Stimulated activated CD4-positive, alpha-beta T cell treated with anti-CD3 and anti-CD28 coated beads, Interleukin-1b, Interleukin-23, amount 100 ng/mL, for 24 hours (primary cell): ENCODE measurements at places on chromosomes 6 and 20.

- DNase-seq, result no peak
Observed at GRCh38 chr6:118708055-118708454, 56.7 kb upstream of the CEP85L start.

GRCh38 chr6:143609501-143609900 is 68.3 kb upstream of the PHACTR2 start:
- no peak for DNase-seq

- no peak for DNase-seq
Observed at GRCh38 chr20:37346535-37347346, 801 bp downstream of the SRC start.

DNA sequence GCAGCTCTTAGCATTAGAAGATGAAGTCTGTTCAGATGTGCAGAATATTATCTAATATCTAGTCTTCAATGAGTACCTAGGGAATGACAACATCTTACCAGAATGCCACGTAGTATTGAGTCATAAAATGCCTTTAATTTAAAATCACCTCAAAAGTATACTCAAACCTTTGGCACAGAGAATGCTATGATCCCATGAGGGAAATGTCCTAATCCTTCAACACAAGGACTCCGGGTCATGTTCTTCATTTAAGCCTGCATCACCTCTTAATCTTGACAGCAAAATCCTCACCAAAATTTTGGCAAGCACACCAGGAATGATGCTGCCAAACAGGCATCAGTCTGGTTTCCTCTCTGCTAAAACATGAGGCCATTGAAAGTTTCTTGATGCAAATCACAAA is 23.6 kb upstream of the MARCKS start:
- no peak for DNase-seq

DNA sequence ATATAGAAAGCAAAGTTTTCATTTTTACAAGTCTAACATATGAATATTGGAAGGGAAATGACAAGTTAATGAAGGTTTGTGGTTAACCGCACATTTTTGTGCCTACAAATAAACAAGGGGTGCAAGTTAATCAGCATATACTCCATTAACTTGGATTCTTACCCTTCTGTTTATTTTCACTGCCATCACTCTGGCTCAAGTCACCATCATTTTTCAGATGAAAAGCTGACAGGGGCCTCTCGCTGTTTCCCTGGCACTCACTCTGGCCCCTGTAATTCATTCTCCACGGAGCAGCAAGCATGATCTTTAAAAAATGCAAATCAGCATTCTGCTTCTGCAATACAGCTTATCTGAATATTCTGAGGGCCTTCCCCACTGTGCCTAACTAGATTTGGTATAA is 29.8 kb downstream of the APCDD1L start:
- no peak for DNase-seq

GRCh38 chr6:45494416-45495135 is 116.8 kb upstream of the SUPT3H start:
- no peak for DNase-seq

DNA sequence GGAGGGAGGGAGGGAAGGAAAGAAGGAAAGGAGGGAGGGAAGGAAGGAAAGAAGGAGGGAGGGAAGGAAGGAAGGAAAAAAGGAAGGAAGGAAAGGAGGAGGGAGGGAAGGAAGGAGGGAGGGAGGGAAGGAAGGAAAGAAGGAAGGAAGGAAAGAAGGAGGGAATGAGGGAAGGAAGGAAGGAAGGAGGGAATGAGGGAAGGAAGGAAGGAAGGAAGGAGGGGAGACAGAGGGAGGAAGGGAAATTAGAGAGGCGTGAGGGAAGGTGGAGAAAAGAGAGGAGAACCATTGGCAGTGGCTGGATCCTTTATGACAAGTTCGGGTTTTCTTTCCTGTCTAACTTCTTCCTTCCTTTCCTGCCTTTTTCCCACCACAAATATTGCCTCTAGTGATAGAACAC is 22.3 kb upstream of the SUPT3H start:
- DNase-seq, result no peak

DNA sequence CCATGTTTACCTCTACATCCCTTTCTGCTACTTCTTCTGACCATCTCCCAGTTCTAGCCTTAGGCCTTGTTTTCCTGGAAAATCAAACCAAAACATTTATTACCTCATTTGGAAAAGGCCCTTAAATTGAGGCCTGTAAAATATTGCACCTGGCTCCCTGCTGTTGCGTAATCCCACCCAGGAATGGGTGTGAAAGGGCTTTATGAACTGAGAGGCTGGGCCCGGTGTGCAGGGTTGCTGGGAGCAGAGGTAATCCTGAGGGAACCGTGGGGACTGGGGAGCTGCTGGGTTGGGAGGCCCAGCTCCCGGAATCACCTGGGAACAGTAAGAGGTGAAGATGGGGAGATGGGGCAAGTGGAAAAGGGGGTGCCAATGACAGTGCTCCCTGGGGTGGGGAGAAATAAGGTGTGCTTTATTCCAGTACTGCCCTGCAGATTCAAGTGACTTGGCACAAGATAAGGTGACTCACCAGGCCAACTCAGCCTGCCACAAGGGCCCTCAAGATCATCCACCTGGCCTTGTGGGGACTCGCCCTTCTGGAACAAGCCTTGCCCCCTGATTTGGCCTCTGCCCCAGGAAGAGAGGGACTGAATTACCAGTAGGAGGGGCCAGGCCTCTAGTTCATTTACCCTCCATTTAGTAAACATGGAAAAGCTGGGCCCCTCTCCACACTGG is 44.2 kb downstream of the KCNK5 start:
- no peak for DNase-seq

- DNase-seq, result no peak
Observed at GRCh38 chr6:106377061-106377540, 16.6 kb downstream of the CRYBG1 start.

- no peak for DNase-seq
Observed at GRCh38 chr6:156402227-156402626, 375.0 kb upstream of the ARID1B start.

- no peak for DNase-seq
Observed at GRCh38 chr6:63839485-63839884, 203.9 kb downstream of the PHF3 start.

- no peak for DNase-seq
Observed at GRCh38 chr6:98156580-98156979, 677.8 kb upstream of the POU3F2 start.

GRCh38 chr6:15521582-15521981 is 141.2 kb downstream of the DTNBP1 start:
- DNase-seq, result no peak

- DNase-seq, result no peak
Observed at GRCh38 chr20:47297746-47298145, 58.8 kb downstream of the ZMYND8 start.

- no peak for DNase-seq
Observed at GRCh38 chr6:11614534-11615213, 77.1 kb downstream of the TMEM170B start.

DNA sequence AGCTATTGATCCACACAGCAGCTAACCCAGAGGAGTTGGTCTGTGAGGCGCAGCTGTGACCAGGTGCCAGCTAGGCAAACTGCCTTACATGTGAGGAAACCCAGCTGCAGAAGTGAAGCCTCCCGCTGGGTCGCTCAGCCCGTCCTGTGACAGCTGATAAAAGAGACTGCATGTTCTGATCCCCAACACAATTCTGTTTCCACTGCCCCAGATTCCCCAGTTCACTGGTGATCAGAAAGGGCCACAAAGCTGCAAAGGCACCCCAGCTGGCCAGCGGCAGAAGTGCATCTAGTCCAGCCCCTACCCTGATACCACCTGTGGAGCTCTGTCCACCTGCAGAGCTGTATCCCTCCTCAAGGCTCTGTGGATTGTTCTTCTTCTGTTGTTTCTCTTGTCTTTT is 64.5 kb downstream of the CTNNBL1 start:
- DNase-seq, result no peak

DNA sequence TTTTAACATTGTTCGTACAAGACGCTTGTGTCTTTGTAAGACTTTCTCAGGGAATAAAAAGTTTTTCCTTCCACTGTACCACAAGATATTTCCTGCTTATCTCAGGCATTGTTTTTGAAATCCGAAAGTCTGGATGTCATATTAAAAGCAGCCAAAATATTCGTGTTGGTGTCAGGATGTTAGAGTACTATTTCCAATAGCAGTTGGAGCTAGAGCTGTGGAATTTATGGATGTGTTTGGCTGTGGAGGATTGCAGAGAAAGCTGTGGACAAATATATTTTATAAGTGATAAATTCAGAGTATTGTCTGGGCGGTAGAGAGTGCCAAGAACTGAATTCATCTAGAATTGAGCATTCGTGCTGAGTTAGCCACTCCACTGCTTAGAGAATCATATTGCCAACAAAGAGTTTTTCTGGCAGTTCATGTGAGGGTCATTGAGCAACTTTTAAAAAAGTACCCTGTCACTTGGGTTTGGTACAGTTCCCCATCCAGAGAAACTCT is 57.7 kb downstream of the ZDHHC14 start:
- DNase-seq, result no peak

DNA sequence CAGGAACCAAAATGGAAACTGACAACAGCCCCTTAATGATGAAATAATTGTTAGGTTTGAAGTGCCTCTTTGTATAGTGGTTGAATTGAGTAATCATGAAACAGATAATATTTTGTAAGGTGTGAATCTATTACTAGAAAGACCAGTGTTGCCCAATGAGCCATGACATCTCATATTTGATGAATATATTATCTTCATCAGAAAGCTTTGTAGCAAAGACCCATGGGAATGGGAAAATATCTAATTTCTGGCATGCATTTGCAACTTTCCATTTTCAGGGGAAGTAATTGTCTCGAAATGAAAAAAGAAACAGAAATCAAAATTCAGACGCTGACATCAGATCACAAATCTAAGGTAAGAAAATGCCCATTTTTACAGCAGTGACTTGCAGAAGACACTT is 57.3 kb upstream of the LAMP5 start:
- DNase-seq, result no peak

DNA sequence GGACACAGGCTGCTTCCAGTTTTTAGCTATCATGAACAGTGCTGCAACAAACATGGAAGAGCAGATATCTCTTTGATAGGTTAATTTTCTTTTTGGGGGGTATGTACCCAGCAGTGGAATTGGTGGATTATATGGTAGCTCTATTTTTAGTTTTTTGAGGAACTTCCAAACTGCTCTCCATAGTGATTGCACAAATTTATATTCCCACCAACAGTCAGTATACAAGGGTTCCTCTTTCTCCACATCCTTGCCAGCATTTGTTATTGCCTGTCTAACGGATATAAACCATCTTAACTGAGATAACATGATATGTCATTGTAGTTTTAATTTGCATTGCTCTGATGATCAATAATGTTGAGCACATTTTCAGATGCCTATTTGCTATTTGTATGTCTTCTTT is 237.6 kb downstream of the MMUT start:
- DNase-seq, result no peak

GRCh38 chr20:20690676-20691476 is 21.6 kb downstream of the RALGAPA2 start:
- no peak for DNase-seq

- DNase-seq, result no peak
Observed at GRCh38 chr6:106939848-106940247, 34.7 kb downstream of the CD24 start.
